ENCODE measurements at places on chromosomes 12 and 14. TPM values are rescaled to one million over a fixed set of nuclear protein-coding genes. Genes with fewer than 3 reads are reported as not detected.

GRCh38 chr14:76701981-76702380 is 59.3 kb upstream of the VASH1 start:
- DNase-seq, result no peak

DNA sequence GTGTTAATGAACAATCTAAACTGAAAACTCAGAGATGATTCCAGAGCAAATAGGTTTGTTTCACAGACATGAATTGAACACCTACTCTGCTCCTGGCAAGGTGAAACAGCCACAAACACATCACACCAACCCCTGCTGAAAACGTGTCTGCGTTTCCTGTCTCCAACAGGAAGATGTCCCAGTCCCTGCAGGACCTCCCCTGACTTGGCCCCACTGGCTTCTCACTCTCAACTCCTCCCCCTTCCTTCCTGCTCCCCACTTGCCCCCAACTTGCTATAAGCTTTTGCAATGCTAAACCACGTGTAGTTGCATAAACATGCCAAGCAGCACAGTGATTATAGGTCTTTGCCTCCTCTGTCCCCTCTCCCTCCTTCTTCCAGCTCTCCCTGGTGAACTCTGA is 567.6 kb downstream of the BCL11B start:
- peak; percentile 61 for DNase-seq

DNA sequence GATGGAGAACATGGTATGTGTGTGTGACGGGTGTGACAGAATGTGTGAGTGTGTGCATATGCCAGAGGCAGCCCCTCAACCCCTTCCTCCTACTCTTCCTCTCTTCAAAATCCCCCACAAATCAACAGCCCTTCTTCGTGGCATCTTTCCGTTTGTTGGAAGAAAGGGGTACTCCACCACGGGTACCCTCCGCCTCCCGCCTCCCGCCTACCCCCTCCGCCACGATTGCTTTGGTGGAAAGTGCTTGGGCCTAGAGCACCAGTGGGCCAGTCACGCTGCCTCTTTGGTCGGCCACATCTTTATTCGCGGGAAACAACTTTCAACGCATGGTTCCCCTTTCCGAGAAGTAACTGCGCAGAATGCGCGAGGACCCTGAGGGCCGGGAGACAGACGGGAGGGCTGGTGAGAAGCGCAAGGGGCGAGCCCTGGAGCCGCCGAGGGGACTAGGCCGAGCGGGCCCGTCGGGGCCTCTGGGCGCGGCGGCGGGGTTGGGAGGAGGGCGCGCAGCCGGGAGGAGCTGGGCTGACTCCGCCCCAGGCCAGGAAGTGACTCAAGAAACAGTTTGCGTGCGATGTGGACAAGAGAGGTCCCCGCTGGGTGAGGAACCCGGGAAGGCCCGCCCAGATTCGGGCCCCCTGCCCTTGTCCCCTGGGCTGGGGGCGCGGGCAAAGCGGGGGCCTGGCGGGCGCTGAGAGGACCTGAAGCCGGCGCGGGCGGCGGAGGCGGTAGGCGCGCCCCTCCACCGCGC is at the start of the genes CBLN3 and KHNYN:
TSS of gene CBLN3 (minus strand) at position 274 of the 748 bp plus-strand sequence. CDS start 614 bp downstream, outside the sequence.
TSS of gene KHNYN (plus strand) at position 560 of the 748 bp plus-strand sequence. CDS start 777 bp downstream, outside the sequence.
- peak; percentile 90 for DNase-seq

GRCh38 chr12:25241167-25242020 is 9.3 kb downstream of the KRAS start:
- peak; percentile 65 for DNase-seq

DNA sequence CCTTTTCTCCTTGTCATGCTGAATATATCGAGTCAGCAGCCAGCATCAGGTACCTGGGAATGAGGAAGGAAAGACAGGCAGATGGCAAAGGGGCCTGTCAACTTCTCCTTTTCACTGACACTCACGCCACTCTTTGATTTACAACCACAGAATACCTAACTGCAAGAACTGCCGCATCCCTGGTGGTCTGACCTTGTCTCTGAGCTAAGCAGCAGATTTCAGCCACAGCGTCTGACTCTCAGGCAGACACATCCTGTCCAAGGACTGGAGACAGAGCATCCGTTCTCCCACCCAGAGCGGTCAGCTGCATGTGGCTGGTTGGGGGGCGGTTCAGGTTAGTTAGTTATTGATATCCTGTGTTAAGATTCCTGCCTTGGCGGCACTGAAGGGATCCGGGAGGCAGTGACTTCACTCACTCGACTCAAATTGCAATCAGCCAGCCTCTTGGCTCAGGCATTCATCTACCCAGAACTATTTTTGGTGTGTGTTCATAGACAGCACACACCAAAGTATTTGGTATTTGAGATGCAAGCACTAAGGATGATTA is 11.2 kb upstream of the MAP1LC3B2 start:
- DNase-seq, result peak; percentile 26

DNA sequence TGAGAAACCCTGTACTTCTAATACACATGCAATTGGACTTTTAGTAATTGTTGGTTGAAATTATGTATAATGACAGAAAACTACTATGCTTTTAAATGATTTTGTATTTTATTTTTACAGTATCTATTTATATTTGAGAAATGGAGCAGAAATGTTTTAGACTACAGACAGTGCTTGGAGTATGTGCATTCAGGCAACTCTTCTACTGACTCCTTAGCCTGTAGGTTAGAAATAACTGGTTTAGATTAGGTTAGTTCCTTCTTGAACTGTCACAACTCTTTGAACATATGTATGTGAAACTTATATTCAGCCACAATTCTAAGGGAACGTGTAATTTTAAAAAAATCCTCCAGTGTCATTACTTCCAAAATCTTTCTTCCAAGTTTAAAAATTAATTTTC is 1.7 kb downstream of the FGFR1OP2 start:
- DNase-seq, result no peak

GRCh38 chr14:79856381-79856780 is 354.9 kb downstream of the DIO2 start:
- no peak for DNase-seq

The DDX54 gene
- total RNA-seq, result 133 TPM

The CPNE6 gene
- total RNA-seq, result not detected

The TEAD4 gene
- total RNA-seq, result 4.6 TPM

The RAN gene
- 2,247 TPM for total RNA-seq

The MYO1H gene
- total RNA-seq, result not detected

The SLC4A8 gene
- total RNA-seq, result 1.1 TPM

Data from activated CD8-positive, alpha-beta T cell treated with anti-CD3 and anti-CD28 coated beads for 36 hours (primary cell).